Posterior vena cava (tissue), 2 donors: ENCODE measurements at places on chromosomes 4 and X. TPM values are rescaled to one million over a fixed set of nuclear protein-coding genes. Genes with fewer than 3 reads are reported as not detected.

The GRID2 gene
- 0.38 TPM for total RNA-seq

The ANK2 gene
- total RNA-seq, result 161 TPM

The TEX13C gene
- total RNA-seq, result not detected

The MAGEA9B gene
- not detected for total RNA-seq

The GLRA3 gene
- total RNA-seq, result not detected

The PLXNA3 gene
- total RNA-seq, result 23.7 TPM

The TLR1 gene
- 11.1 TPM for total RNA-seq

The XAGE1A gene
- total RNA-seq, result not detected

The IL2 gene
- not detected for total RNA-seq

The NHSL2 gene
- 46.1 TPM for total RNA-seq

The BEX2 gene
- 0.57 TPM for total RNA-seq

The MPC1L gene
- total RNA-seq, result not detected

The GRPR gene
- total RNA-seq, result 0.19 TPM

The TCEANC gene
- total RNA-seq, result 3.3 TPM

The RAB28 gene
- total RNA-seq, result 13.9 TPM

The YY2 gene
- total RNA-seq, result 2.5 TPM

The PCSK1N gene
- total RNA-seq, result 2.4 TPM

The TKTL2 gene
- 0.14 TPM for total RNA-seq

The KLF8 gene
- total RNA-seq, result 20.5 TPM

The DBET gene
- total RNA-seq, result not detected

The DMRTC1B gene
- total RNA-seq, result not detected

The GLOD5 gene
- not detected for total RNA-seq

The TSPAN6 gene
- total RNA-seq, result 7.8 TPM

The BEX5 gene
- total RNA-seq, result 3.0 TPM

The FAM9B gene
- total RNA-seq, result not detected

The RRH gene
- total RNA-seq, result 0.28 TPM

The FGFBP2 gene
- 1.8 TPM for total RNA-seq
